ENCODE measurements at places on chromosomes 7 and 10. TPM values are rescaled to one million over a fixed set of nuclear protein-coding genes. Genes with fewer than 3 reads are reported as not detected.
A peak's percentile ranks its signal among the peaks of the same experiment; 100 is the strongest.

DNA sequence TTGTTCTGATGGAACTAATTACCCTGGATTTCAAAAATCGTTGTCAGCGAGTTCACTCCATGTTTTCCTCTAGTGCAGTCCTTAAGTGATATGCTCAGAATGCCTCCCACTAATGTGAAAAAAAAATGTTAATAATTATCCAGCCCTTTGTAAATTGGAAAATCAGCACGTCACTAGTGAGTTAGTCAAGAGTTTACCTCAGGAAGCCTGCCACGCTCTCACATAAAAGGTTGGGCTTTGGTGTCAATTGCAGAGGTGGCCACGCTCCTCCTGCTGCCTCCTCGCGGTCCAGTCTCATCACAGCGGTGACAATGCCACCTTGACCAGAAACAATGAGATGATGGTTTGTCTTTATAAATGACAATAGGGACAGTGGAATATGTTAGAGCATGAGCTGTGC is 22.5 kb downstream of the UPP1 start:
- no peak for DNase-seq

- no peak for DNase-seq
These were observed 402.3 kb downstream of the DNAJB9 start for GRCh38 chr7:108972004-108972403.

DNA sequence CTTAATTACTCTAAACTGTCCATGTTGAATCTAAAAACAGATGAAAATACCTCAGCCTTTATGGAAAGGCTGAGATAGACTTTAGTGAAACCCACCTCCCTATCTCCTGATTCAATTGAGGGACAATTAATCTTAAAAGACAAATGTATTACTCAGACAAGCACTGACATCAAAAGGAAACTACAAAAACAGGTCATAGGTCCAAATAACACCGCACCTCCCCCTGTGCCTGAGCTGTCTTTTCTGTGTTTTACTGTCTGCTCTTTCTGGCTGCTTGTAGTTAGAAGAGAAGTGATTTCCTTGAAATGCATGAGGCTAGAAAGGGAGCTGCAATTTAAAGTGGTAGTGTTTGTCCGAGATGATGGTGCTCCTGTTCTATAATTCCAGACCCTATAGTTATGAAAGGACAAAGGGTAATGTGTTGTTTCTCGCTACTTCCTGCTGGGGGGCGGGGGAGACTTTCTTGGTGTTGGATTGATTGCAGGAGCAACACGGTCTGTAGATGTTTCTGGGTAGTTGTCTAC is 16.0 kb downstream of the AKR1C8 start:
- no peak for DNase-seq

DNA sequence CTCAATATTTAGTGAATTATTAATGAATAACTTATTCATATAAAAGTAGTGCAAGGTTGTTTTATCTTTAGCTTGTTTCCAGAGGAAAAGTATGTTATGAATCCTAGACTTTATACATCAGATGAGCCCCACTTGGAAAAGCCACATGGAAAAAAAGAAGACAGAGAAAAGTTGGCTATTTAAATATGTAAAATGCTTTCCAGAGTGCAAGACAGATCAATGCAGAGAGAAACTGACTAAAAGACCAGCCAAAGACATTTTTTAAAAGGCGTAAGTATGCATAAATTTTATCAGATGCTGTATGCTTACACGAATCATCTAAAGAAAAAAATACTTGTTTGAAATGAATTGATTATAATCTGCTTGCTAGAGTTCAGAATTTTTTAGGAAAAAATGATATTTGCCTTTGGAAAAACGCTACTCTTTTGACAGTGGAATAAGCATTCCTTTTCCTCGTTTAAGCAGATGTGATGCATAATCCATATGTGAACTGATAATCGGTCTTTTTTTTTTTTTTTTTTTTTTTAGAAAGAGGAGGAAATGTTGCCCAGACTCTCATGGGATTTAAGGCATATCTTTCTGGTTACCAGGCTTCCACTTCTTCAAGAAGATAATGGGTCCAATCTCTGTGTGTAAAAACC is 70.7 kb downstream of the RELN start:
- no peak for DNase-seq

GRCh38 chr10:49165821-49166483 is 22.2 kb downstream of the TMEM273 start:
- no peak for DNase-seq

DNA sequence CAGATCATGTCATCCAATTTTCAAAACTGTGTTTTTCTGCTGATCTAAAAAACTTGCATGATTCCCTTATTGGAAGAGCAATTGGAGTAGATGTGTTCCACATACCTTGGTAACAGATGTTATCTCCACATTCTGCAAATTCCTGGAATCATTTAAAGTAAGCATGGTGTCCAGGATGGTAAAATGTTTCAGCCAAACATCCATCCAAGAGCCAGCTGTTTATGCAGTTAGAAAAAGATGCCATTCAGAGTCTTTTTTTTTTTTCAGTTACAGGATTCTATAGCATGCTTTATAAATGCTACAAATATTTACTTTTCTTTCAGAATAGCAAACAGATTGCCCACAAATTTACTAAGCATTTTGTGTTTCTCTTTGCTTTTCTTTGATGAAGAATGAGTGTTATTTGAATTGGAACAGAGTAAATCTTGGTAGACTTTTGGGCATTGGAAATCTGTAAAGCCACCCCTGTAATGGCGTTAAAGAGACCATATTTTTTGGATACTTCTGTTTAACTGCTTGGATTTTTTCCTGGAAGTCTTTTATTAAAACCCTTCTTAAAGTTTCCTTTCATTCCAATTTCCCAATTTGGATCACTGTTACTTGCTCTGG is 149.8 kb downstream of the GNAT3 start:
- no peak for DNase-seq

DNA sequence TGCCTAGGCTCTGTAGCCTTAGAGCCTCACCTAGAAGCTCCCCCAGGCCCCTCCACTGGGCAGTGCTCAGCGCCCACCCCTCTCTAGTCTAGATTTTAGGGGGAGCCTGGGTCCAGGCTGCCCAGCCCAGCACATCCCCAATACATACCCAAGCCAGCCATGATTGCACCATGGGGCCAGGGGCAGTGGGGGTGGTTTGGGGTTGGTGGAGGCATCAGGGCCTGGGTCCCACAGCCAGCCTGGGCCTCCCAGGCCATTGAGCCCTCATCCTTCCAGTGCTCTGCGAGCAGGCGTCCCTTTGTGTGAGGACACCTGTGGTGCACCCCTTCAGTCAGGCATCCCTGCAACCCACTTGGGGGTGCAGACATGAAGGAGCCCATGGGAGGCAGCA is 76.9 kb upstream of the RET start:
- no peak for DNase-seq

- peak; percentile 52 for DNase-seq
These were observed 23.5 kb upstream of the ORC5 start for GRCh38 chr7:104231054-104232046.

DNA sequence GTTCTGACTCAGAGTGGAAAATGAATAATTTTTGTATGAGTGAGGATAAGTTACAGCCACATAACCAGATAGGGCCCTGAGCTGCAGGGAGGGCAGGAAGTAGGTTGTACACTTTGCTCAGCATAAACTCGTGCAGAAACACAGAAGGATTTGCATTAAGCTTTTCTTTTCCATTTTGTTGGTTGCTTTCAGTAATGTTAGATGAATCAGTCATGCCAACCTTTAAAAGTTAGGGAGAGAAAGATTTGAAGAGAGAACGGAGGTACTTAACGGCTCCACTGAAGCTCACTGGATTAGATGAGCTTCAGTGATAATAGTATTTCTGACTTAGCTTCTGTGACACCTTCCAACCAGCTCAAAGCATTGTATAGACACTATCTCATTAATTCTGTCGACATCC is 348.1 kb downstream of the GATA3 start:
- DNase-seq = no peak

DNA sequence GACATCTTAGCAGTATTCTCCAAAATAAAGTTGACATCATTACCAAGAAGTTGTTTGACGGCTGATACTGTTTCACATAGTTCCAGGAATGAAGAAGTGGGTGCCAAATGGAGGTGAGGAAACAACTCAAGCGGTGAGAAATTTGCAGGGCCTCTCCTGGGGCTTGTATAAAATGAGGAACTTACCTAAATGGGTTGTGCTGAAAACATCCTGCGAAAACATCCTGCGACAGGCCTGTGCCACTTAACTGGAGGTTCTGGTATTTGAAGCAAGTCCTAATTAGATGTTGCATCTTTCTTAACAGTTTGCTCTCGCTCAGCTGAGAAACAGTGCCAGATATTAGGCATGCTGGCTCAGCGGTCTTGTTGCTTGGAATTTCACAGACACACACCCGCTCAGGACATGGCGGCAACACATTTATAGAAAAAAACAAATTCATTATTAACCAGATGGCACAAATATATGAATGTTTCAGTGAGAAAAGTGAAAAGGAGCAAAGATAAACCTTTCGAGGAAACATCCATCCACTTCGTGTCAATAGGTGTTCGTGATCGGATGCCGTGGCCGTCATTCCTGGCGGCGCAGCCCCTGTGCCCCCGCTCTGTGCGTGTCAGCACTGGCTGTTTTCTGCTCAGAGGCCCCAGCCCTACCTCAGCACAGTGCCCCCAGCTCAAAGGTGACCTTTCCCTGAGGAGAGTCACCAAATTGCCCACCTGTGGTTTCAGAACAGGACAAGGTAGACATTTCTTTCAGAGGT is 48.1 kb downstream of the CDC123 start:
- no peak for DNase-seq

GRCh38 chr10:77669892-77670291 is 32.3 kb upstream of the KCNMA1 start:
- DNase-seq = no peak

DNA sequence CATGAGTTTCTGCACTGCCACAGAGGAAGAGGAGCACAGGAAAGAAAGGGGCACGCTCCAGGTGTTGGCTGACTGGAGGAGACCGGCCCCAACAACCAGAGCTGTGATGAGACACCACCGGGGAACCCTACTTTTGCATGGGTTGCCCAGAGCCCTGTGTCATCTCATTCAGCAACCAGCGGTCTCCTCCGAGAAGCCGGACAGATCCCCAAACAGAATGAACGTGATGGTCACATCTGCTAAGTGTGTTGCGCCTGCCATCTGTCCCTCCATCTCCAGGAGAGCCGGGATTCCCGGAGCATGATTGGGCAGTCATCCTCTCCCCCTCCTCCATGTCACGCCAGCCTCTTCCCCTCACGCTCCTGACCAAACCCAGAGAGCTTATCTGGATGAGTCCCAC is 22.9 kb downstream of the PARP12 start:
- no peak for DNase-seq

GRCh38 chr7:99822731-99823718 is 4.8 kb upstream of the CYP3A43 start:
- DNase-seq = no peak

GRCh38 chr7:44768628-44769371 is 20.2 kb downstream of the ZMIZ2 start:
- no peak for DNase-seq

DNA sequence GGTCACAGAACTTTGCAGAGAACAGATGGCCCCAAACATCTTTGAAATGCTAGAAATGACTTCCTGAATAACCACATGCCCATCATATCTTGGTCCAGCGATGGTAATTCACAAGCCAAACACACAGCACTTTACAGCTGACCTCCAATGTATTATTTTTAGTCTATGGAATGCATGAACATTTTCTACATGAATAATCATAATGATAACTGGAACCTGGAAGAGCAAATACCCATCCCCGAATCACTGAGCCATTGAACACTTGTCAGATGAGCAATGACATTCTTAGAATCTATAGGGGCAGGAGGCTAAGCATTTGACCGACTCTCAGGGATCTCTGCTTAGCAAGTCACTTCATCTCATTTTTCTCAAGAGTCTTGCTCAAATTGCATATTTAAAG is 167.3 kb downstream of the CREB5 start:
- no peak for DNase-seq

GRCh38 chr10:4812046-4812445 is 14.0 kb upstream of the AKR1E2 start:
- peak; percentile 19 for DNase-seq

GRCh38 chr7:99380032-99380822 is 5.7 kb downstream of the ARPC1B start:
- peak; percentile 80 for DNase-seq

- DNase-seq = no peak
These were observed 687.3 kb downstream of the KCNMA1 start for GRCh38 chr10:76950354-76950753.

- DNase-seq = no peak
These were observed 243.9 kb downstream of the TNS3 start for GRCh38 chr7:47338026-47338425.

- DNase-seq = peak; percentile 91
These were observed 102.2 kb downstream of the ZNF92 start for GRCh38 chr7:65475734-65476319.

- peak; percentile 93 for DNase-seq
These were observed 56.8 kb upstream of the LANCL2 start for GRCh38 chr7:55308186-55308929.

ZNF488 gene
- 2.6 TPM for total RNA-seq

HERC4 gene
- total RNA-seq = 76.7 TPM

MBL2 gene
- total RNA-seq = not detected

GNAT3 gene
- not detected for total RNA-seq

MMD2 gene
- total RNA-seq = not detected

DPP6 gene
- total RNA-seq = not detected

CFAP70 gene
- 0.36 TPM for total RNA-seq

AKR1C3 gene
- total RNA-seq = 120 TPM

CYP2E1 gene
- not detected for total RNA-seq

AEBP1 gene
- not detected for total RNA-seq

CFAP69 gene
- 2.1 TPM for total RNA-seq

IL6 gene
- total RNA-seq = 0.12 TPM

TRUB1 gene
- 63.4 TPM for total RNA-seq

TRA2A gene
- total RNA-seq = 27.5 TPM
